ENCODE measurements at places on chromosomes 6 and 20. TPM values are rescaled to one million over a fixed set of nuclear protein-coding genes. Genes with fewer than 3 reads are reported as not detected.
A peak's percentile ranks its signal among the peaks of the same experiment; 100 is the strongest.

Gene GRIK2
- total RNA-seq, result not detected

Gene GLP1R
- total RNA-seq, result 0.77 TPM

Gene ANKRD6
- total RNA-seq, result 4.2 TPM

Gene C6orf163
- total RNA-seq, result 2.7 TPM

Gene SH3BGRL2
- total RNA-seq, result 0.62 TPM

Gene FHL5
- not detected for total RNA-seq

Gene CD83
- total RNA-seq, result 19.9 TPM

Gene FAM209B
- total RNA-seq, result 1.7 TPM

Gene RBM24
- not detected for total RNA-seq

Gene PAX1
- total RNA-seq, result not detected

Gene DDX43
- total RNA-seq, result 0.77 TPM

Gene TEAD3
- 1.9 TPM for total RNA-seq

DNA sequence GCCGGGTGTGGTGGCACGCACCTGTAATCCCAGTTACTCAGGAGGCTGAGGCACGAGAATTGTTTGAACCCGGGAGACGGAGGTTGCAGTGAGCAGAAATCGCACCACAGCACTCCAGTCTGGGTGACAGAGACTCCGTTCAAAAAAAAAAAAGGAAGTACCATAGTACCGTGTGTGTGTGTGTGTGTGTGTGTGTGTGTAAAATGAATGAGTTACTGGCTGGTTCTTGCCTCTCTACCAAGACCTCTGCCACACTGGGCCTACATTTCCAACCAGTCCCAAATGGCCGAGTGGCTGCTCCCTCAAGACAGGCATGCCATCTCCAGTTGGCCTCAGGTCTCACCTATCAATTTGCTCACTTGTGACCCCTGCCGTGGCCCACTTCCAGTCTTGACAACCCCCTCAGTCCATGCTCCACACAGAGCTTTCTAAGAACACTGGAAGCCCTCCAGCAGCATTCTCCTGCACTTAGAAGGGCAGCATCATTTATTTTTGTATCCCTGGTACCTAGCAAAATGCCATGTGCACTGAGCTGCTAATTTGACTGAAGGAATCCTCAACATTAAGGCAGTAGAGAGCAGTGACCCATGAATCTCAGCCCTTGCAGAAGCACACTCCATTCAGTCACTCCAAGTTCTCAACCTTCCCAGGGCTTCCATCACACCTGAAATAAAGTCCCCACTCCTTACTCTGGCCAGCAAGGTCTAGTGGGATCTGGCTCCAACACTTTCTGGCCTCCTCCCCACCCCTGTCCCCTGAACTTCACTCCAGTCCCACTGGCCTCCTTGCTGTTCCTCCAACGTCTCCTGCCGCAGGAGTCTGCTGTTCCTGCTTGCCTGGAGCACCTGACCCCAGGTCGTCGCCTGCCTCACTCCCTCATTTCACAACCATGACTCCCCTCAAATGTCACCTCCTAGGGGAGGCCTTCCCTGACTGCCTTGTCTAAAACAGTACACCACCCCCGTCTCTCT, 29.9 kb downstream of the COX4I2 start:
- peak overlapping the region; percentile 87 for H3K27ac ChIP-seq
- H3K27me3 ChIP-seq, result no peaks in the 10 kb centered on the region
- H3K36me3 ChIP-seq, result peaks cover 1% of the 10 kb centered on the region
- peaks cover 100% of the 10 kb centered on the region for H3K4me1 ChIP-seq

- peak overlapping the region; percentile 58 for H3K27ac ChIP-seq
- H3K4me3 ChIP-seq, result peak overlapping the region; percentile 21
- H3K4me1 ChIP-seq, result peaks cover 39% of the 10 kb centered on the region
- no peaks in the 10 kb centered on the region for H3K36me3 ChIP-seq
- H3K27me3 ChIP-seq, result no peaks in the 10 kb centered on the region
Observed at GRCh38 chr20:59258221-59258621, 42.2 kb upstream of the EDN3 start.

- no peak overlapping the region for H3K27ac ChIP-seq
- no peaks in the 10 kb centered on the region for H3K36me3 ChIP-seq
- H3K27me3 ChIP-seq, result no peaks in the 10 kb centered on the region
- H3K4me3 ChIP-seq, result no peak overlapping the region
- DNase-seq, result no peak
- H3K4me1 ChIP-seq, result peaks cover 17% of the 10 kb centered on the region
Observed at GRCh38 chr6:5353971-5354370, 92.7 kb downstream of the FARS2 start.

- H3K27me3 ChIP-seq, result no peaks in the 10 kb centered on the region
- H3K4me1 ChIP-seq, result peaks cover 37% of the 10 kb centered on the region
- peaks cover 49% of the 10 kb centered on the region for H3K36me3 ChIP-seq
- no peak overlapping the region for H3K27ac ChIP-seq
- DNase-seq, result no peak
- no peak overlapping the region for H3K4me3 ChIP-seq
Observed at GRCh38 chr6:12126051-12126450, 113.9 kb downstream of the HIVEP1 start.

DNA sequence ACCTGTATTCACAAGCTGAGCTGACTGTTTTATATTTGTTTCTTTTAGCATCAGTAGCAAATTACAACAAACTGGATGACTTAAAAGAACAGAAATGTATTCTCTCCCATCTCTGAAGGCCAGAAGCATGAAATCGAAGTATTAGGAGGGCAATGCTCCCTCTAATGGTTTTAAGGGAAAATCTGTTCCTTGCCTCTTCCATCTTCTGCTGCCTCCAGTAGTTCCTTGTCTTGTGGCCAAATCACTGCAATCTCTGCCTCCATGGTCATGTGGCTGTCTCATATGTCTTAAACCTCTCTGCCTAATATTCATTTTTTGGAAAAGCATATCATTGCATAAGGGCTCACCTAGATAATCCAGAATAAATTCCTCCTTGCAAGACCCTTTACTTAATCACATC, 25.2 kb upstream of the ASCC3 start:
- H3K27ac ChIP-seq, result no peak overlapping the region
- peaks cover 3% of the 10 kb centered on the region for H3K27me3 ChIP-seq
- no peak overlapping the region for H3K4me3 ChIP-seq
- no peaks in the 10 kb centered on the region for H3K36me3 ChIP-seq
- H3K4me1 ChIP-seq, result no peaks in the 10 kb centered on the region

DNA sequence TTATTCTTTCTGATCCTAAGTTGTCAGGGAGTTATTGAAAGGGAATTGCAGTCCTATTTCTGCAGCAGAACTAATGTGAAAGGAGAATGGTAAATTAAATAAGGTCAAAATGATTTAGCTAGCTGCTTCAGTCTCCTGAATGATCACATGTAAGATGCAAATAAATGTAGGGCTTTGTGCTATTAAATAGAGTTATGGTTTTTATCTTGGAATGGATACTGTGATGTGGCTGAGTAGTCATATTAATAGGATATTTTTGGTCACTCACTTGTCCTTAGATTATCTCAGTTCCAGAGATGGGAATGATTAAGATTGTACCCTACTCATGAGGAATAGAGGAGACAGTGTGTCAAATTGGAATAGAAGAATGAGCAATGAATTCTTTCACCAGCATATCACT, 129.6 kb downstream of the PLCB4 start:
- H3K36me3 ChIP-seq, result no peaks in the 10 kb centered on the region
- H3K27me3 ChIP-seq, result no peaks in the 10 kb centered on the region
- no peak overlapping the region for H3K4me3 ChIP-seq
- no peak for DNase-seq
- no peak overlapping the region for H3K27ac ChIP-seq

- DNase-seq, result no peak
- no peak overlapping the region for H3K27ac ChIP-seq
- no peaks in the 10 kb centered on the region for H3K4me1 ChIP-seq
- H3K4me3 ChIP-seq, result no peak overlapping the region
Observed at GRCh38 chr6:144234399-144234798, 50.7 kb upstream of the UTRN start.

GRCh38 chr6:169805242-169805838, 53.9 kb downstream of the ERMARD start:
- H3K4me3 ChIP-seq, result no peak overlapping the region
- peaks cover 45% of the 10 kb centered on the region for H3K27me3 ChIP-seq
- no peak overlapping the region for H3K27ac ChIP-seq

GRCh38 chr6:20960067-20960466, 425.8 kb downstream of the CDKAL1 start:
- H3K4me1 ChIP-seq, result no peaks in the 10 kb centered on the region
- no peaks in the 10 kb centered on the region for H3K27me3 ChIP-seq
- no peak overlapping the region for H3K4me3 ChIP-seq
- DNase-seq, result no peak
- H3K36me3 ChIP-seq, result peaks cover 8% of the 10 kb centered on the region

- H3K4me3 ChIP-seq, result no peak overlapping the region
- no peaks in the 10 kb centered on the region for H3K4me1 ChIP-seq
- peaks cover 32% of the 10 kb centered on the region for H3K27me3 ChIP-seq
- DNase-seq, result no peak
- no peak overlapping the region for H3K27ac ChIP-seq
- H3K36me3 ChIP-seq, result no peaks in the 10 kb centered on the region
Observed at GRCh38 chr6:150093397-150093796, 24.5 kb upstream of the ULBP3 start.

- H3K27ac ChIP-seq, result no peak overlapping the region
- no peak for DNase-seq
- H3K36me3 ChIP-seq, result no peaks in the 10 kb centered on the region
Observed at GRCh38 chr20:19969507-19970255, 47.5 kb upstream of the NAA20 start.

DNA sequence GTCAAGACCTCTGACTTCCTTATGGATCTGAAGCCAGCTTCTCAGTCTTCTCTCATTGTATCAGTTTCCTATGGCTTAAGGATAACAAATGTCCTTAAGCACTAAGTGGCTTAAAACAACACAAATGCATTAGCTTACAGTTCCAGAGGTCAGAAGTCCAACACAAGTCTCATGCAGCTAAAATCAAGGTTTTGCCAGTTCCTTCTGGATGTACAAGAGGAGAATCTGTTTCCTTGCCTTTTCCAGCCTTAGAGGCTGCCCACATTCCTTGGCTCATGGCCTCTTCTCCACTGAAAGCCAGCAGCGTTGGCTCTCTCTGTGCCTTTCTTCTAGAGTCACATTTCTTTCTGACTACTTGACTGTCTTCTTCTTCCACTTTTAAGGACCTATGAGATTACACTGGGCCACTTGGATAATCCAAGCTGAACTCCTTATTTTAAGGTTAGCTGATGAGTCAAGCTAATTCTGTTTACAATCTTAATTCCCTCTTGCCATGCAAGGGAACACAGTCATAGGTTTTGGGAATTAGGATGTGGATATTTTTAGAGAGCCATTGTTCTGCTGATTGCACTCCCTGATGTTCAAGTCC, 179.0 kb downstream of the BCAS1 start:
- H3K4me3 ChIP-seq, result no peak overlapping the region
- H3K27me3 ChIP-seq, result no peaks in the 10 kb centered on the region
- peaks cover 65% of the 10 kb centered on the region for H3K4me1 ChIP-seq
- peaks cover 2% of the 10 kb centered on the region for H3K36me3 ChIP-seq

DNA sequence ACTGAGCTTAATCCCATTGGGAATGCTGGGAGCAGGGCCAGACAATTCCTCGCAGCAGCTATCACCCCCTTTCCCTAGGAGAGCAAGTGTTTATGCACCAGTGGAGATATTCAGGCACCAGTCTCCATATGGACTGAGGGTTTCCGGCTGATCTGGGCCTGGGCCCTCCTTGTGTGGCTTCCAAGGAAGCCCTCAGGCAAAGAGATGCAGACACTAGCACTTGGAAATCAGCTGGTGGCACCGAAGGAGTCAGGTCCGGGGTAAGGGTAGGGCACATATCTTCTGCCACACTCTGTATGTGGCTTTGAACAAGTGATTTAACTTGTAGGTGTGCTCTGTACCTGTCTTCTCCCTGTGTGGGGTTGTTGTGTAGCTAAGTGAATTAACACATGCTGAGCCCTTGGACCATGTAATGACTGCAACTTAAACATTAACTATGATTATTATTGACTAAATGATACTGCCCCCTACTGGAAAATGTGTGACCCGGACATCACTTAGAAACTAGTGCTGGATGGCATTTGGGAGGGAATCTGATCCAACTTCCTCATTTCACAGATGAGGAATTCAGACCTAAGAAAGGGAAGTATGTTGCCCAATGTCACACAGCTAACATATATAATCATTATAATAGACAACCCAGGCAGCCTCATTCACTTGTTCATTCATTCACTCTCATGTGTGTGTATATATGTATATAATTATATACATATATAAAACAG, 19.3 kb upstream of the WFDC2 start:
- no peak overlapping the region for H3K4me3 ChIP-seq
- H3K27ac ChIP-seq, result no peak overlapping the region
- DNase-seq, result peak; percentile 13
- no peaks in the 10 kb centered on the region for H3K36me3 ChIP-seq
- H3K4me1 ChIP-seq, result no peaks in the 10 kb centered on the region

GRCh38 chr6:3878048-3878666, 29.0 kb downstream of the FAM50B start:
- no peak overlapping the region for H3K4me3 ChIP-seq
- no peaks in the 10 kb centered on the region for H3K4me1 ChIP-seq
- DNase-seq, result no peak
- no peak overlapping the region for H3K27ac ChIP-seq
- peaks cover 9% of the 10 kb centered on the region for H3K27me3 ChIP-seq
- no peaks in the 10 kb centered on the region for H3K36me3 ChIP-seq

GRCh38 chr6:113671421-113671820, 185.7 kb upstream of the MARCKS start:
- no peak for DNase-seq
- H3K27ac ChIP-seq, result no peak overlapping the region
- no peaks in the 10 kb centered on the region for H3K4me1 ChIP-seq
- H3K4me3 ChIP-seq, result no peak overlapping the region
- peaks cover 6% of the 10 kb centered on the region for H3K27me3 ChIP-seq

DNA sequence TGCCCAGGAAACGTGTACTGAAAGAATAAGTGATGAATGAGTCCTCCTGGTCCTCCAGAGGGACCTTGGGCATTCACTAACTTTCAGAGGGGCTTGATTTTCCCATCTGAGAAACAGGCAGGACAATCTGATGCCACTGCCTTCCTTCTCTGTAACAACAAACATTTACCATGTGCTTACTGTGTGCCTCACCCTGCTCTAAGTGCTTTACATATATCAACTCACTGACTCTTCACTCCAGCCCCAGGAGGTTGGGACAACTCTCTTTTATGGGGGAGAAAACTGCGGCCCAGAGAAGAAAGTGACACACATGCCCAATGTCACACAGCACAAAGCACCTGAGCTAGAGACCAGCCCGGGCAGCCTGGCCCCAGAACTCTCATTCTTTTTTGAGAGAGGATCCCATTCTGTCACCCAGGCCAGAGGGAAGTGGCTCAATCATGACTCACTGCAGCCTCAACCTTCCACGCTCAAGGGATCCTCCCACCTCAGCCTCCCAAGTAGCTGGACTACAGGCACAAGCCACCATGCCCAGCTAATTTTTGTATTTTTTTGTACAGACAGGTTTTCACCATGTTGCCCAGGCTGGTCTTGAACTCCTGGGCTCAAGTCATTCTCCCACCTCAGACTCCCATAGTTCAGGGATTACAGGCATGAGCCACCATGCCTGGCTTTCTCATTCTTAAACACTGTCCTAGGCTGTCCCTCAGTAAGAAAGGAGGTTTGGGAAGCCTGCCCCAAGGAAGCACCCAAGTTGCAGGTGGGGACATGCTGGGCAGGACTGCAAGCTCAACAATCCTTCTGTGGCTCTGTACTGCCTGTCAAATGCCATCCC, 38.0 kb downstream of the NOL4L start:
- H3K4me1 ChIP-seq, result peaks cover 67% of the 10 kb centered on the region
- no peaks in the 10 kb centered on the region for H3K27me3 ChIP-seq
- H3K4me3 ChIP-seq, result no peak overlapping the region
- DNase-seq, result no peak

GRCh38 chr6:114342826-114343781, at the start of gene HS3ST5:
Gene HS3ST5, minus strand, starts transcription at chr6:114343023. Its CDS starts 280,178 bp downstream, at chr6:114062845.
- H3K27me3 ChIP-seq, result peaks cover 37% of the 10 kb centered on the region
- no peaks in the 10 kb centered on the region for H3K4me1 ChIP-seq
- no peak for DNase-seq
- H3K36me3 ChIP-seq, result peaks cover 3% of the 10 kb centered on the region
- H3K27ac ChIP-seq, result no peak within 1 kb of the TSS

All from activated T-cell treated with anti-CD3 and anti-CD28 coated beads, Interleukin-2, amount 50 U/mL, for 72 hours (primary cell).